ENCODE measurements at places on chromosomes 3 and 15.
A peak's percentile ranks its signal among the peaks of the same experiment; 100 is the strongest.

DNA sequence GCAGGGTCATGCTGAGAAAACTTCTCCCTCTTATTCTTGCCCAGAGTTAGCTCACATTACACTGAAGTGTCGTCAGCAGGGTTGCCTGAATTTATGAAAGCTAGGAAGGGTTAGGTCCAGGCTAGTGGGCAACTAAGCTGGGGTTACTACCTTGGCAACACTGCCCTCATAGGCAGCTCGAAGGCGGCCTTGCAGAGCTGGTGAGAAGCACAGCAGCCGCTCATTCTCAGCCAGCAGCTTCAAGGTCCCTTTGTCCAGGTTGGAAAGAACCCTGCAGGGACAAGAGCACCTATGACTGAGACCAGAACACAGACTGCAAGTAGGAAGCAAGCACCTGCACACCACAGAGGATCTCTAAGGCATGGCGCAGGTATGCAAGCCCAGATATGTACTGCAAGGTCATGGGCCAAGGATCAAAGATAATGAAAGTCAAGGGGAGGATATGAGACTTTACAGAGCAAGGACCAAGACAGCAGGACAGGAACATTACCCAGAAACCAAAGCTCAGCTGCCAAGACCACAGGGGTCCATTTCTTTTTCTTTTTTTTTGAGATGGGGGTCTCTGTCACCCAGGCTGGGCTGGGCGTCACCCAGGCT, 2.8 kb downstream of the CDAN1 start:
- no peak for DNase-seq

DNA sequence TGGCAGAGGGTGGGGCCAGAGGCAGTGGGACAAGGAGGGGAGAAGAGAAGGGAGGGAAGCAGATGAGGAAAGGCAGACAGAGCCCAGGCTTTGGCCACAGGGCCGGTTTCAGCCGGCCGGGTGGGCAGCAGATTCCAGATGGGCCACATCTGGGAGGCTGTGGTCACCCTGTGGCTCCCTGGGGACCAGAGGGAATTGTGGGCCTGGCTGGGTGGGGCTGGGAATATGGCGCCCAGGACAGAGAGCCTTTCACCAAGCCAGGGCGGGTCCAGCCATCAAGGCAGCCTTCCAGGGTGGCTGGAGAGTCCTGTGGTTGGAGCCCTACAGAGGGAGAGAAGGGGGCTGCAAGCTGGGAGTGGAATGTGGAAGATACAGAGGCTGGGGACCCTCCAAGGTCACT, 18.9 kb downstream of the PTH1R start:
- DNase-seq, result no peak

DNA sequence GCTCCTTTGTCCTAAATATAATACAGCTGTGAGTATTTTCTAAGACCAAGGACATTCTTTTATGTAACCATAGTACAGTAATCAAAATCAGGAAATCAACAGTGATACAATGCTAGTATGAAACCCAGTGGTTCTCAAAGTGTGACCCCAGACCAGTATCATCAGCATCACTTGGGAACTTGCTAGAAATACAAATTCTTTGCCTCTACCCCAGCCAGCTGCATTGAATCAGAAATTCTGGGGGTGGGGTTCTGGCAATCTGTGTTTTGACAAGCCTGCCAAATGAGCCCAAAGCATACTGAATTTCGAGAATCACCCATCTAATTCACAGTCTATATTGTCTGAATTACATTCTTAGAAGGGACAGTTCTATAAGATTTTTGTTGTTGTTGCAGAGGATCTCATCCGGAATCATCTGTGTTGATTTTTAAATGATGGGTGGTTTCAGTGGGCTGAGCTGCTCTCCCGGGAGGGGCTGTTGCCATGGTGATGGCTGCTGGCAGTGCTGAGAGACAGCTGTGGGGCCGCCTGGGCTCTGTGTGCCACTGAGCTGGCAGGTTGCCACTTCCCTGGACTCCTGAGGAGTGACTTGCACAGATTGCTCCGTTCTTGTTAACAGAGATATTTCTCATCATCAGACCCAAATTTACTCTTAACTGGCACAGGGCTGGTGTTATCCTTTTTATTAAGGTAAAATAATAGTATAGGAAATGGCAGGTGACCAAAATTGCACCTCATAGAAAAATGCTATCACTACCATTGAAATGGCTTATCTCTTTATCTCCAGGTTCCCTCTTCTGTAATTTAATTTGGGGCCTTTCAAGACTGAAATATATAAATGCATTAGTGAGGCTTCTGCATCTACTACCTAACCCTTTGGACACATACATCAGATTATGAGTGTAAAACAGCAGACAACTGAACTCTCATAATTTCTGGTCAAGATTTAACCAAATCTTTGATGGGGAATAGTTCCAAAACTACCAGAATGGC, 56.5 kb downstream of the NEK11 start:
- DNase-seq, result no peak

DNA sequence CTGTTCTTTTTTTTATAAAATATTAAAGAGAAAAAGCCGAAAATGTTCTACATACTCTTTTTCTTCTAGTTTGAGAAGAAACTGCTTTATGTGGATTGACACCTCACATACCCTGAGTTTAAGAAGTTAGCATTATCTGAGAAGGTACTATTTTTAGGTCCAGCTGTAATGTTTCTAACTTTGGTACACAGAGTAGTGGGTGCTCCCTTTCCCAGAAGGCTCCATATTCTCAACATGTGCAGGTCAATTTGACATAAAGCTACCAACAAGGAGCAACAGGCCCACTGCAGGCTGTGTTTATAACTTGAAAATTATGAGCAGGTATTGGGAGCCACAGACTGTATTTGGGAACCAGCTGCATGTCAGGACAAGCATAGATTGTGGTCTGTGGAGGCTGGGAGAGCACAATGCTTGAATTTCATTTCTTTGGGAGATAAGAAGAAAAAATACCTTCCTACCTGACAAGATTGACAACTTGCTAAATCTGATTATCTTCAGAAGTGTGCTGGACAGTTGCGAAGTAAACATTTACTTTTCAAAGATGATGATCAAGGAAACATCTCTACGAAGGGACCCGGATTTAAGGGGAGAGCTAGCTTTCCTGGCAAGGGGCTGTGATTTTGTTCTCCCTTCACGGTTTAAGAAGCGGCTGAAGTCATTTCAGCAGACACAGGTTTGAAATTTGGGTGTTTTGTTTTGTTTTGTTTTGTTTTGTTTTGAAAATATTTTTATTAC, 57.2 kb downstream of the PPP2R3A start:
- DNase-seq, result no peak

GRCh38 chr15:72249142-72249810, 18.3 kb upstream of the PKM start:
- no peak for DNase-seq

- no peak for DNase-seq
These were observed 762.8 kb downstream of the VGLL3 start for GRCh38 chr3:86228101-86228500.

- no peak for DNase-seq
These were observed 159.0 kb upstream of the IL12A start for GRCh38 chr3:159829539-159830227.

- DNase-seq, result no peak
These were observed 412.8 kb upstream of the WNT5A start for GRCh38 chr3:55899887-55900286.

- DNase-seq, result no peak
These were observed 15.9 kb downstream of the LYSMD4 start for GRCh38 chr15:99717161-99718009.

GRCh38 chr15:48644827-48645557, 517 bp downstream of the FBN1 start:
- no peak for DNase-seq

DNA sequence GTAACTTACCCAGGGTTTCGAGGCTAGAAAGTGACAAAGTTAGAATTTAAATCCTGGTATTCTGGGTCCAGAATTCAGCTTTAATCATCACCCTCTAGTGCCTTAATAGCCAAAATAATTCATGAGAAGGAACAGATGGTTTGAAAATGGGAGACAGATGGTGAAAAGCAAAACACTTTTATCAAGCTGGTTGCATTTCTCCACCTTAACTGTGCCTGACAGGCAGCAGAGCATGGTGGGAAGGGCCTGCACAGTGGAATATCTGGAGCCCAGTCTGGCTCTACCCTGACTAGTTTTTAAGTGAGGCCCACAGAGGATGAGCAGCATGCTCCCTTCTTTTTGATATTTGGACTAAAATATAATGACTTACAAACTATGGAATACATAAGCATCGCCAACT, 35.6 kb upstream of the RASGRP1 start:
- no peak for DNase-seq

DNA sequence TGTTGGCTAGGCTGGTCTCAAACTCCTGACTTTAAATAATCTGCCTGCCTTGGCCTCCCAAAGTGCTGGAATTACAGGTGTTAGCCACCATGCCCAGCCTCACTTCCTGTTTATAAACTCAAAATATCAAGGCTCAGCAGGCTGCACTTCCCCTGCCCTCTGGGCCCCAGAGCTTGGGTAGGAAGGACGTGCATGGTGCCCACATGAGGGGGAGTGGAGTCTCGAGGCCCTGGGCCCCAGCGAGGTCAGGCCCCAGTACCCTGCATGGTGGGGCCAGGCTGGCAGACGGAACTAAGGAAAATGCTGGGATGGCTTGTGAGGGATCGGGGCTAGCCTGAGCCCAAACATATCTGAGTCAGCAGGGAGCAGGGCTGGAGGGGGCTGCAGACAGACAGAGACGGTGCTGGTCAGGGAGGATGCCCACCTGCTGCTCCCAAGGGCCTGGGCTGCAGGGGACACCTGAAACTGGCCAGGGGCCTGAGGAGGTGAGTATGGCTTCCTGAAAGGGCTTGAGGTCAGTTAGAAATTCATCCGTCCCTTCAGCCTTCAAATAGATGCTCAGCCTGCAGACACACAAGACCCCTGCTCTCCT, 5.1 kb downstream of the SPTBN5 start:
- DNase-seq, result no peak

- DNase-seq, result no peak
These were observed 152.4 kb downstream of the LEKR1 start for GRCh38 chr3:156978481-156978961.

GRCh38 chr3:111968319-111969054, 10.3 kb upstream of the ABHD10 start:
- DNase-seq, result no peak

- DNase-seq, result no peak
These were observed 70.1 kb downstream of the CCK start for GRCh38 chr3:42195879-42196330.

- no peak for DNase-seq
These were observed 5.9 kb downstream of the KY start for GRCh38 chr3:134644731-134645514.

DNA sequence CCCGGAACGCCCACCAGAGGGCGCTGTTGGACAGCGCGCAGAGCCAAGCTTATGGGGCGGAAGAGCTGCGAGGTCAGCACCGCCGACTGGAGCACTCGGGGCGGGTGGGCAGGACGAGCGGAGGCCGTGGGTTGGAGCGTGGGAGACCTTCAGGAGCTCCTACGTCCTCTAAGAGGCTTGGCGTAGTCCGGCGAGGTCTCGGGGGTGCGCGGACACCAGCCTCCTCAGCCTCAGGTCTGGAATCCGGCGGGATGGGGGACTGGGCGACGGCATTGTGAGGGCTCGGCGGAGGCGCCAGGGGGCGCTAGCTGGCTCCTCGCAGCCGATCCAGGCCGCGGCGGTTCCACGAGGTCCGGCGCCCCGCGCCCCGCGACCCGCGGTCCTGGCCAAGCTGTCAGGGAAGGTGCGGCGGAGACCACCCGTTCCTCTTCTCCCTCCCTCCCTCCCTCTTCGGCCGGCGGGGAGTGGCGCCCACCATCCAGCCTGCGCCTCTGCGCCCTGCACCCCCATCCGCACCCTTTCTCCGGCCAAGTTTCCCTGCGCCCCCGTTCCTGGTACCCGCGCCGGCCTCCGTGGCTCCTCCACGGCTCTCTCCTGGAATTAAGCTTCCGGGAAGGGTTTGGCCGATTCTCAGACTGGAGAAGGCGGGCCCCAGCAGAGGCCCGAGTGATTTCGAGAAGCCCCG, 24.3 kb upstream of the POLG start:
- peak; percentile 83 for DNase-seq

DNA sequence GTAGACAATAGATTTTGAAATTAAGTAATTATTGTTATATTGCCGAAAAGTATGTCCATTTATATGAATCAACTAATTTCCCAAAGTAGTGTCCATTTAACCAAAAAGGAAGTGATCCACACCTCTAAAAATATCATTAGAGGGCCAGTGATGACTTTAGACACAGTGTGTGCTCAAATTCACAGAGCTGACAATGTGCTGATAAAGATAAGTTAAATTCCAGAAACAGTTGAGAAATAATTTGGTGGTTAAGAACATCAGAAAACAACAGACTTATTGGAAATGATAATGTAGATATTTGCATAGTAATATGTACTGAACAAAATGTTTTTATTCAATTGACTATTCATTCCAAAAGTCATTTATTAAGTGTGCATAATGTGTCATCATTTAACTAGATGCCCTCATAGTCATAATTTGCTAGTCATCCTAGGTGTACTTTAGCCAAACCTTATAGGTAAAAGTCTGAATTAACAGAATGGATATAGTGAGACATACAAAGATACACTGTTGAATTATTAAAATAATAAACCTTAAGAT, 230.2 kb upstream of the ADAMTS9 start:
- no peak for DNase-seq

- no peak for DNase-seq
These were observed 37.0 kb downstream of the MINDY4B start for GRCh38 chr3:150868282-150868681.

All from CD4-positive, alpha-beta T cell (primary cell).